ENCODE measurements at places on chromosomes 12 and 14.

DNA sequence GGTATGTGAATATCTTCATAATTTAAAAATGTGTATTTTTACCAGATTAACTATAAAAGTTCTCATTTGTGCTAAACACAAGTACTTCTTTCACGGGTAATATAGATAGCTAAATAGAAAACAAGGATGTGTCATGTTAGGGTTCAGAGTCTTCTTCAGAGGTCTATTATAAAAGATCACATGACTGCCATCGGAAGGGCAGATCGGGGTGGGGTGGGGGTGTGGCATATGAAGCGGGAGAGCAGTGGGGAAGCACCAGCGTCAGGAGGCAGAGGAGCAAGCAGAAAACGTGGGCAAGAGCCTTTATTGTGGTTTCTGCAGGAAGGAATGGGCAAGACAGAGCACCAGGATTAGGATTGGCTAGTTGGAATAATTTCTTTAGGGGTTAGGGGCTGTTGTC lies 63.7 kb upstream of the DNM1L start:
- DNase-seq: no peak

- DNase-seq: no peak
Measured at GRCh38 chr12:80756875-80757274, 40.2 kb downstream of the MYF5 start.

- no peak for DNase-seq
Measured at GRCh38 chr14:64806862-64807495, 72.7 kb downstream of the SPTB start.

- DNase-seq: peak; percentile 55
Measured at GRCh38 chr14:69708586-69709560, 58.1 kb upstream of the SRSF5 start.

DNA sequence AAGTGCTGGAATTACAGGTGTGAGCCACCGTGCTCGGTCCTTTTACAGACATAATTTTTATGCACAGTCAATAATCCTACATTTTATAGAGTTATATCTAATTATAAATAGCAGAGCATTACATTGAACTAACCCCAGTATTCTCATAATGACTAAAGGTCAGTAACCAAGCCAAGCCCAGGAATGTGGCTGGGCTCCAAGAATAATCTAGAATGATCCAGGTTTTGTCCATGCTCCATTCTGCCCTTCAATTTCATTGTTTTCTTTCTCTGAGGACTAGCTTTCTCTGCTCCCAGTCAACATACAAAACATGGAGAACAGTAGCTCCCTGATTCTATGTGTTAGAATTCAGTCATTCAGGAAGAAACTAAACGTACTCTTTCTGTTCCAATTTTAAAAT lies 92.1 kb upstream of the KRR1 start:
- no peak for DNase-seq

DNA sequence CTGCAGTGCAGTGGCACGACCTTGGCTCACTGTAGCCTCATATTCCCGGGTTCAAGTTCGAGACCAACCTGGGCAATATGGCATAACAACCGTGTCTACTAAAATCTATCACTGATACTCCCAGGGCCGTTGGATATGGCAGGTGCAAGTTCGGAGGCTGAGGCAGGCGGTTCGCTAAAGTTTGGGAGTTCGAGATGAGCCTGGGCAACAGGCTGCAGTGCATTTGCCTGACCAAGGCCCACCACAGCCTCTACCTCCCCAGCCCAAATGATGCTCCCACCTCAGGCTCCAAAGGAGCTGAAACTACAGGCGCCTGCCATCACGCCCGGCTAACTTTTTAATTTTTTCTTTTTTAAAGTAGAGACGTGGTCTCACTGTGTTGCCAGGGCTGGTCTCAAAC lies 177.1 kb upstream of the ALG10B start:
- no peak for DNase-seq

- DNase-seq: no peak
Measured at GRCh38 chr12:75890141-75890540, 141.4 kb downstream of the PHLDA1 start.

GRCh38 chr12:110548678-110549077 lies 34.4 kb downstream of the PPTC7 start:
- no peak for DNase-seq

- DNase-seq: peak; percentile 92
Measured at GRCh38 chr14:60094306-60094897, 2.7 kb downstream of the PCNX4 start.

- no peak for DNase-seq
Measured at GRCh38 chr14:92645841-92646478, 102.5 kb downstream of the LGMN start.

GRCh38 chr12:108572166-108572790 lies 9.9 kb downstream of the ISCU start:
- DNase-seq: no peak

- no peak for DNase-seq
Measured at GRCh38 chr14:68757618-68758081, 35.2 kb downstream of the ZFP36L1 start.

- peak; percentile 60 for DNase-seq
Measured at GRCh38 chr12:34625116-34625515, 602.8 kb downstream of the ALG10 start.

- no peak for DNase-seq
Measured at GRCh38 chr12:52245962-52246569, 13.0 kb downstream of the KRT7 start.

GRCh38 chr14:58315606-58316005 lies 17.3 kb downstream of the ARID4A start:
- DNase-seq: peak; percentile 18

- no peak for DNase-seq
Measured at GRCh38 chr12:65217086-65217485, 47.7 kb downstream of the LEMD3 start.

GRCh38 chr12:58877243-58877743 lies 43.0 kb downstream of the LRIG3 start:
- peak; percentile 82 for DNase-seq

GRCh38 chr14:89206389-89207031 lies 210.5 kb downstream of the FOXN3 start:
- DNase-seq: no peak

- no peak for DNase-seq
Measured at GRCh38 chr12:16435875-16436554, 88.6 kb downstream of the MGST1 start.

DNA sequence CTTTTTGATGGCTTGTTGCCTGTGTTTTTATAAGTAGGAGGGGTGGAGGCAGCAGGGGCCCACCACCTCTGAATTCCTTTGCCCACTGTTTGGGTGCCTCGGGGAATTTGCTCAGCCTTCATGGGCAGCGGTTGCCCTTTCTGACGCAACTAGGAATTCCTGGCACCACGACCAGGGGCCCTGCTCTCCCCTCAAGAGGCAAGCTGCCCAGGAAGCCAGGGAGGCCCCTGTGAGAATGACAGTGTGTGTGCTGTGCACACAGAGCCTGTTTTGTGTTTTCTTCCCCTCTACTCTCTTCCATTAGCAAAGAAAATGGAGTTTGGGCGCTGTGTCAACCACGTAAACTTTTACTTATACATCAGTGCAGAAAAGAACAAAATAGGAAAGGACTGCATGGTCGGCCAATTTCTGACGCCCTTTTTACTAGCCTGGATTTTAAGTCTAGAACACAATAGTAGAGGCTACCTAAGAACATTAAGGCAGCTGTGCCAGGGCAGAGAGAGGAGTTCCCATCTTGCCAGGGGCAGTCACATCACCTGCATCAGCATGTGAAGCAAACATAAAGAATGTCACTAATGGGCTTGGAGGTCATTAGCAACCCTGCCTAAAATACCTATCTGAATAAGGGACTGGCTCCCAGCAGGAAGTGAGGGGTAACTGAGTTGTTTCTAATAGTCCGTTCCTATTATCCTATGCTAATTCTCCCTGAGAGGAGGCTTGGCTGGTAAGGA lies 17.9 kb upstream of the PTGR2 start:
- no peak for DNase-seq

DNA sequence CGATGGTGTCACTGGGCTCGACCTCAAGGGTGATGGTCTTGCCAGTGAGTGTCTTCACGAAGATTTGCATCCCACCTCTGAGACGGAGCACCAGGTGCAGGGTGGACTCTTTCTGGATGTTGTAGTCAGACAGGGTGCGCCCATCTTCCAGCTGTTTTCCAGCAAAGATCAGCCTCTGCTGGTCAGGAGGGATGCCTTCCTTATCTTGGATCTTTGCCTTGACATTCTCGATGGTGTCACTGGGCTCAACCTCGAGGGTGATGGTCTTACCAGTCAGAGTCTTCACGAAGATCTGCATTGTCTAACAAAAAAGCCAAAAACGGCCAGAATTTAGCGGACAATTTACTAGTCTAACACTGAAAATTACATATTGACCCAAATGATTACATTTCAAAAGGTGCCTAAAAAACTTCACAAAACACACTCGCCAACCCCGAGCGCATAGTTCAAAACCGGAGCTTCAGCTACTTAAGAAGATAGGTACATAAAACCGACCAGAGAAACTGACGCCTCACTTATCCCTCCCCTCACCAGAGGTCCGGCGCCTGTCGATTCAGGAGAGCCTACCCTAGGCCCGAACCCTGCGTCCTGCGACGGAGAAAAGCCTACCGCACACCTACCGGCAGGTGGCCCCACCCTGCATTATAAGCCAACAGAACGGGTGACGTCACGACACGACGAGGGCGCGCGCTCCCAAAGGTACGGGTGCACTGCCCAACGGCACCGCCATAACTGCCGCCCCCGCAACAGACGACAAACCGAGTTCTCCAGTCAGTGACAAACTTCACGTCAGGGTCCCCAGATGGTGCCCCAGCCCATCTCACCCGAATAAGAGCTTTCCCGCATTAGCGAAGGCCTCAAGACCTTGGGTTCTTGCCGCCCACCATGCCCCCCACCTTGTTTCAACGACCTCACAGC lies 717 bp downstream of the UBC start:
- peak; percentile 91 for DNase-seq

GRCh38 chr14:87409393-87409792 lies 583.6 kb downstream of the GALC start:
- DNase-seq: no peak

DNA sequence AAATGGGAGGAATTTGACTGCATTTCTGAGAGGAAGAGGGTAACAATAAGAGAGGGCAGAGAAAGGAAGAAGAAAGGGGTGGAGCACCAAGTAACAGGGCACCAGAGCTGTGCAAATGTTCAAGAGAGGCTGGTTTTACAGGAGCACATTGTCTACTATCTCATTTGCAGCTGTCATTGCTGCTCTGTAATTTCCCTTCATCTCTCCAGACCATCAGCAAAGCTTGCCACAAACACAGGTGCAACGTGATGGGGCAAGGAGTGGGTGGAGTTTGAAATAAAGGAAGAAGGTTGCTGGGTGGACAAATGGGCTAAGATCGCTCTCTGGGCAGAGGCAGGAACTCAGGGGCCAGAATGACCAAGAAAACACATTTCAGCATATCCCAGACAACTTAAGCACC lies 47.9 kb upstream of the PLEKHG6 start:
- no peak for DNase-seq

GRCh38 chr12:96136161-96136560 lies 58.0 kb upstream of the ELK3 start:
- DNase-seq: no peak

DNA sequence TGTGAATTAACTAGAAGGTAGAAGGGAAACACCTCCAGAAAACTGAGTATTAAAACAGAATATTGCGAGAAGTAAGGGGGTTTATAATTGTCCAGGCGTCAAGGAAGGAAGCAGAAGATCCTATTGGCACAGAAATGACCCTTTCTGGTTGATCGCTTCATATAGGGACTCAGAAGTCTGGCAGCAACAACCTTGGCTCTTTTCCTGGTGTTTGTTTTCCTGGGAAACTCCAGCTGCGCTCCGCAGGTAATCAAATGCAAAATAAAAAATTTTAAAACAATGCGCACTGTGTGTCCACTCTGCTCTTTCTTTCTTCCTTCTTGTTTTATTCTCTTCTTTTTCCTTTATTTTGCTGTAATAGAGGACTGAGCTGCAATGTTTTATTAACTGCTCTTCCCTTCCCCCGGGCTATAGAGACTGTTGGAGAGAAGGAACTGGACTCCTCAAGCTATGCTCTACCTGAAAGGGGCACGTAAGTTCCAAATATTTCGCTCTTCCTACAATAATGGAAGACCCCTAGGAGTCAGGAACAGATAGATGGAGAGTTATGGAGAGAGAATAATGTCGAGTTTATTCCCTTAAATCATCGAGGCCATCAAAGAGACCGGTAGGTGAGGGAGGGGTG lies 737 bp downstream of the SPX start:
- DNase-seq: no peak

DNA sequence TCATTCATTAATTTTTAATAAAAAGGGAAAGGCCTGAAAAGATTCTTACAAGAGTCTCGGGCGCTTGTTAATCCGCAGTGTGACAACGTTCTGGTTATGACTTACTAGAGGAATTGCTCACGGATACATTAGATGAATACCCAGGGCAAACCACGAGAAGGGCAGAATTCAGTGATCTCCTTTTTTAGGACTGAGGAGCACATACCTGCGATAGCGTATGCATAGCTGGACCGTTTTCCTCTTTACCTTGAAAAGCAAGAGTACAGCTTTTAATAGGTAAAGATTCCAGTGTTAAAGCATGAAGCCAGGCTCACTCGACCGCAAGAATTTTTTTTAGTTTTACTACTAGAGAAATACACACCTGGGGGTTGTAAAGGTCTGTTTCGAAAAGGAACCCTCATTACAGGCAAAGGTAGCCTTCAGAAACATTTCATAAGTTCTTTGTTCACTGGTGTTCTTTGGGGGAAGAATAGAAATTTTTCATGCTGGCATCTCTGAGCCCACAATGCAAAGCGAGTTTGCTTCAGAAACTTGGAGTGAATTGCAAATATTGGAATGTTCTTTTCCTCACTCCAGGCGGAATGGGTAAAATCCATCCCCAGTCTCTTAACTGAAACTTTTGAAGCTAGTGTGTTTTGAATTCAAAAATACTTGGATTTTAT lies 953 bp downstream of the MAPK1IP1L start:
- peak; percentile 30 for DNase-seq

DNA sequence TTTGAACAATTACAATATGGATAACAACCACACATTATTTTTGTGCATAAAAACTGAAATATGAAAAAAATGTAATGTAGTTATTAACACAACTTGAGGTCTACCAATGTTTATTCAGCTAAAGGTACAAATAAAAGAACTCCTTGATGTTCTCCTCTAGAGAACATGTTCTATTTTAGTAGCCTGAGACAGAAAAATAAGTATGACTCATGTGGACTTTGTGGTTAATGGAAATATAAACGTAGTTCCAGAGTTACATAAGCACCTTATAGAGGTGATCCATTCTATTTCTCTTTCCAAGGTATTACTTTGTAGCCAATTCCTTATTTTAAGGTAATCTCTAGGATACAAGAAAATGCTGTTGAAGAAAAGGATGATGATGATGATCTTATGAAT lies 25.7 kb downstream of the ALKBH1 start:
- no peak for DNase-seq
